Fibroblast of lung (primary cell): ENCODE measurements at places on chromosomes 7 and 10. TPM values are rescaled to one million over a fixed set of nuclear protein-coding genes. Genes with fewer than 3 reads are reported as not detected.
A peak's percentile ranks its signal among the peaks of the same experiment; 100 is the strongest.

The GATA3 gene
- polyA plus RNA-seq: 0.02 TPM in 1 of 2 replicates, not detected in the other

- DNase-seq: no peak
These were observed 51.5 kb upstream of the GDF10 start for GRCh38 chr10:47248386-47249090.

The AKR1D1 gene
- not detected in 2 replicates for polyA plus RNA-seq

GRCh38 chr7:26951407-26951950 is 87.1 kb upstream of the SKAP2 start:
- DNase-seq: no peak

GRCh38 chr7:26090927-26091519 is 61.0 kb upstream of the NFE2L3 start:
- peak; percentile 62 for DNase-seq

The CFTR gene
- polyA plus RNA-seq: 0.01 and 0.25 TPM in 2 replicates

DNA sequence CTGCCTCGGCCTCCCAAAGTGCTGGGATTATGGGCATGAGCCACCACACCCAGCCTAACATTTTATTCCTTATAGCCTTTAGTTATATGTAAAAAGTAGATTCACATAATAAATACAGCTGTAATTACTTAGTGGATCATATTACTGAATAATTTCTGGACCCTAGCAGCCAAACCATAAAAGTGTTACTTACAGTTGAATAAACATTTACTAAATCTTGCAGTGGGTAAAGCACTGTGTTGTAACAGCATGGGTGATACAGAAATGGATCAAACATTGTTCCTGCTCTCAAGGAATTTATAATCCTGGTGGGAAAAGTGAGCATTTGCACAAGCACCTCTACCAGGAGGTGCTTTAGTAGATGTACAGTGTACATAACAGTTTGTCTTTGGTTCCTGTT is 25.0 kb downstream of the BPGM start:
- peak; percentile 42 for DNase-seq

GRCh38 chr7:441684-442421 is 77.8 kb downstream of the PDGFA start:
- DNase-seq: no peak

DNA sequence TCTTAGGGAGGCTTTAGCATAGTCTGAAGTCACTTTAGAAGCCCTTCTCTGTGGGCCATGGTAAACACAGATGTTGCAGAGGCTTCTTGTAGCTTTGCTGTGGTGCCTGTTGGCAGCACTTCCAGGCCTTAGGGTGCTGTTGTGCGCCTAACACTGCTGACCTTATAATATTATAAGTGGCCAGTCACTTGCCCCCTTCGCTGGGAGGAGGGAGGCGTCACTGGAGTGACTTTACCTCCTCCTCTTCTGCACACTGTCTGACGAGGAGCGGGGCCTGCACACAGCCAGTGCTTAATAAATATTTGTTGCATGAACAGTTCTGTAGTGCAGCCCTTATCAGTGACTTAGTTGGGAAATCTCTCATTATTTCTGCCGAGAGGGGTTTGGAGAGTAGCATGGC is 63.3 kb downstream of the WDR37 start:
- DNase-seq: no peak

DNA sequence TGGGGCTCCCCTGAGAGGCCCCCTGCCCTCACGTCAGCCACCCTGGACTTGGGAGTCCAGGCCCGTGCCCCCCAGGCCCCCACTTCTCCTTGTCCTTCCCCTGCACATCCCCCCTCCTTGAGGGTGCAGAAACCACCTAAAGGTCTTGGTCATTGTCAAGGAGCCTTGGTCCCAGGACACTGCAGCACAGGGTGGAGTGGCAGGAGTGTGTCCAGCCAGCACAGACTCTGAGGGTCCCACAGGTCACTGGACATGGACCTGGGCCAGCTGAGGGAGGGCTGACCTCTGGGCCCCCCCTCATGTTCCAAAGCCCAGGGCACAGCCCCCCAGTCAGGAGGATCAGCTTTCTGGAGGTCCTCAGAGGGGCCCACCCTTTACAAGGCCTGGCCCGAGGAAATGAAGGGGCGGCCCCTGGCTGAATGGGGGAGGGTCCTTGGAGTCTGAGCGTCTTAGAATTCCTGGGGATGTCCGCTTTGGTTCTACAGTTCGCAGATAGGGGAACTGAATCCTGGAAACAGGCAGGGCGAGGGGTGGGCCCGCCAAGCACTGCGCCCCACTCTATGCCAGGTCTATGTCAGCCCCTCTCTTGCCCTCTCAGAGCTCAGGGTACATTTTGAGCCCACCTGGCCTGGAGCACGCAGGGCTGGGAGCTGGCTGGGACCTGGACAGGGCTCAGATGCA is 54.0 kb downstream of the PWWP2B start:
- DNase-seq: no peak

DNA sequence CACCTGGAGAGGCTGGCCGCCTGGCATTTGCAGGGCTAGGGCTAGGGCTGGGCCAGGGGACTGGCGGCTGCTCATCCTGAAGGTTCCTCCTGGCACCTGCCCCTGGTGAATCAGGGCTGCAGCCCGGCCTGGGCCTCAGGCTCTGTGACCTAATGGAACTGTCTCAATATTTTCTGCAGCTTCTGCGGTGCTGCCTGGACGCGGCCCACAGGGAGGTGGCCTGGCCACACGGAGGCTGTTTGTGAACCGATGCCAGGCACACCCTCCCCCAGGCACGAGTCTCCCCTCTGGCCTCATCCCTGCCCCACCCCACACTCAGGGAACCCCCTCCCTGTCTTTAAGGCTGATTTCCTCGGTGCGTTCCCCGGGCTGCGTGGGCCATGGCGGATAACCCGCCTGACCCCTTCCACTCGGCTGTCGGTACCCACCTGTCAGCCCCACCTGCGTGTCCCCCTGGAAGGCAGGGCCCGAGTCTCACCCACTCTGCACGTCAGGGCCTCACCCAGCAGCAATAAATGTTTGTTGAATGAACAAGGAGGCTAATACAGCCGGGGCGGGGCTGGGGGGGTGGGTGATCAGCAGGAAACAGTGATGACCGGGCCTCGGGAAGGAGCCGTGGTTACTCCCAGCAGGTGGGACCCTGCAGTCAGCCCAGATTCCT is 54.5 kb upstream of the DNAJB6 start:
- no peak for DNase-seq

- DNase-seq: peak; percentile 9
These were observed 124.6 kb downstream of the AUTS2 start for GRCh38 chr7:69722843-69723242.

The C10orf105 gene
- 0.02 and 0.14 TPM in 2 replicates for polyA plus RNA-seq

- no peak for DNase-seq
These were observed 21.0 kb downstream of the ASB13 start for GRCh38 chr10:5645375-5645774.

DNA sequence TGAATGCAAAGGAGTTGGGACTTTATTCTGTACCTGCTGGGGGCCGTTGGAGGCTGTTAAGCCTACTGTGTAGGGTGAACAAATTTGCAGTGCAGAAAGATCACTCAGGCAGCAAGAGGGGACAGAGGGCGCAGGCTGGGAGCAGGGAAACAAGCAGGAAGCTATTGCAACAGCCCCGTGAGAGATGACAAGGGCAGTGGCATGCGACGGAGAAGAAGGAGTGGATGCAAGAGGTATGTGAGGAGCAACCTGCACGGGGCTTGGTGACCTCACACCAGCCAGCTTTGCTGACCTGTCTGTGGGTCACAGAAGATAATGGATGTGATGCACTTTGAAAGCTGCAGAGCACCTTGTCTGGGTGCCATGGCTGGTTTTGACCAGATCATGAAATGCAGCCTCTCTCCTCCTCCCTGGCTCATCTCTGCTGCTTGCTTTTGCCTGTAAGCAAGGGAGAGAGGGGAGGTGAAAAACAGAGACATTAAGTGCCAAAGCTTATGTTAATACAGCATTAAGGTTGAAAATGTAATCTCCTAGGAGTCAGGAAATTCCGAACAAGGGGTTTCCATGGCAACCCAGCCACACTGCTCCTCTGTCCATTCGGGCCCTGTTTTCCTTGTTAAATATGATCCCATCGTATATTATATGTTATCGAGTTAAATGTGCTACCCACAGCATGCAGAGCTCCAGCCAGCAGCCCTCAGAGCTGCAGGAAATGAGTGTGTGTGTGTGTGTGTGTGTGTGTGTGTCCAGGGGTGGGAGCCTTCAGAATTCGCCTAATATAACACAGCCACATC is 314.3 kb upstream of the ZMIZ1 start:
- peak; percentile 81 for DNase-seq
